HT1080 (cell line): ENCODE measurements at places on chromosomes 6 and 20. TPM values are rescaled to one million over a fixed set of nuclear protein-coding genes. Genes with fewer than 3 reads are reported as not detected.

- DNase-seq = no peak
These were observed 5.5 kb downstream of the SFT2D1 start for GRCh38 chr6:166336847-166337246.

DNA sequence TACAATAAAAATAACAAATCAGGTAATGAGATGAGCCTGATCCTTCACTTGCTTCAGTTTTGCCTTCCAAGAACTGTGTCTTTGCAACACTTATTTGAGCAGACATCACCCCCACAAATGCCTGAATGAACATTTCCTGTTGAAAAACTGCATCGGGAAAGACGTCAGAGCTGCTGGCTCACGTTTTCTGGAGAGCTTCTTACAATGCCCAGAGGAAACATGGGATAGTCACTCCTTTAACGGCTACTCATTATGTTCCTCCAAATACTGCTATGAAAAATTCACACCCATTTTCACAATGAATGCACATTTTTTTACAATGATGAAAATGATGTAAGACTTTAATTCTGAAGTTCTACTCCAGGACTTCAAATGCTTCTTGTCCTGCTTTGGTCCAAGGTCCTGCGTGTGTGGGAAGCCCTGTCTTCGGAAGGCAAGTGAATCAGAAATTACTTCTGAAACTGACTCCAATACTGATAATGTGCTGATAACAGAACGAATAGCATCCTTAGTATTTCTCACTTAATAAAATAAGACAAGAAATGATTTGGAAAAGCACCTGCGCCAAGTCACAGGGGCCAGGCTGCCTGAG is 238.0 kb downstream of the ANKRD60 start:
- peak; percentile 65 for DNase-seq

DNA sequence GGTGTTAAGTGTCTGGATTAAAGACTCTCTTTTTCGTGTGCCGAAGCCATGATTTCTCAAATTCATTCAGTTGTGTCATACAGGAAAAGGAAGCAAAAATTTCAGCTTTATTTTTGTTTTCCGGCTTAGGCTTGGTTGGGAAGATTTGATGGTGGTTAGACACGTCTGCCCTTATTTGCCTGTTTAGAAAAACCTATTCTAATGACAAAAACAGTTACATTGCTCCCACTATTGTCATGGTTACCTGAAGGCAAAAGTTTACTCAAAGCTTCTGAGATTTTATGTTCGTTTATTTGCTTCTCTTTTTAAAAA is 982 bp downstream of the DNAJC5 start:
- no peak for DNase-seq

DNA sequence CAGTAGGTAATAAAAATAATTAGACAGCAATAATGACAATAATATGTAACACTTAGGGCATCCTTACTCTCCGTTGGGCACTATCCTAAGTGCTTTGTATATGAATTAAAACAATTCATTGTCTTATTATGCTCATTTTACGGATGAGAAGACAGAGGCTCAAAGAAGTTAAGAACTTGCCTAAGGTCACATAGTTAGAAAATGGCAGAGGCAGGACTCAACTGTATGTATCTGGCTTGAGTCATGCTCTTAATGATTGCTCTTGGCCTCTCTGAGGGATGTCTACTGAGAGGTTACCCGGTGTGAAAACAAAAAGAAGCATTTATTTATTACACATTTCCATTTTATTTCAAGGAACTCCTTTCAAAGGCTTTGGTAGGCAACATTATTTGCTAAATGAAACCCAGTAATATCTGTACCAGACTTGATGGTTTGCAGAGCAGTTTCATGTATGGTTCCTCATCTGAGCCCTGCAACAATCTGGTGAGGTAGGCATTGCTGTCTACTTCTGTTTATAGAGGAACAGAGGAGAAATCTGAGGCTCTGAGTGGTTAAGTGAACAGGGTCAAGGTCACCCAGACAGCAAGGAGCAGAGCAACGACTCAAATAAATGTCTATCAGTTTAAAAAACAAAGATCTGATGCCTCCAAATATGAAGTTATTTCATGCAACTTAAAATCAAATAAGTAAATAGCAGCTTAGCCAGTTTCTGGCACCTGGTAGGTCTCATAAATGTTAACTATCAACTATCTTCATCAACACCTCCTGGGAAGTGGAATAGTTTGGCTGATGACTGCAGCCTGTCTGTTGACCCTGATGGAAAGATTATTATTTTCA is 4.2 kb upstream of the PARD6B start:
- DNase-seq = no peak

ZNF318 gene
- total RNA-seq = 4.8 and 6.4 TPM in 2 replicates

DNA sequence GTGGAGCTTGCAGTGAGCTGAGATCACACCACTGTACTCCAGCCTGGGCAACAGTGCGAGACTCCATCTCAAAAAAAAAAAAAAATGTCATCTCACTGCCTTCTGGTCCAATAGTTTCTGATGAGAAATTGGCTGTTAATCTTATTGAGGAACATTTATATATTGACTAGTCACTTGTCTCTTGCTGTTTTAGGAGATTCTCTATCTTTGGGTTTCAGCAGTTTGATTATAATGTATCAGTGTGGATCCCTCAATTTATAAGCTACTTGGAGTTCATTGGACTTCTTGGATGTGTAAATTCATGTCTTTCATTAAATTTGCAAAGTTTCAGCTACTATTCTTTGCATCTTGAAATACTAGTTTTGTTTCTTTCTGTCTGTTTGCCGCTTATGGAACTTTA is 11.2 kb downstream of the ZGPAT start:
- no peak for DNase-seq

DNA sequence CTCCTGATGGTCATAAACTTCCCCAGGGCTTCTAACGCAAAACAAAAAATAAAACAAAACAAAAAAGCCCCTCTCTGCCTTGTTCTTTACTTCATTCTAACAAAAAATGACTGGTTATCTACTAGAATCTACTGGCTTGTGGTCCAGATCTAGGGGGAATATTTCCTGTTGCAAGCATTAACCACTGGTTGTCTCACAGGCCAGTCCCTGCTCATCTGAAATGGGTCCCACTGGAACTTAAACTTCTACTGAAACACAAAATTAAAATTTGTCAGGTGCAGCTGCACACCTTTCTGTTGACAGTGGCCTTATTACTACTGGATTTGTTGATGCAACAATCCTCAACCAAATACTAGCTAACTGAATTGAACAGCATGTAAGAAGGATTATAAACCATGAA is 5.5 kb downstream of the SIRPG start:
- DNase-seq = no peak

DNA sequence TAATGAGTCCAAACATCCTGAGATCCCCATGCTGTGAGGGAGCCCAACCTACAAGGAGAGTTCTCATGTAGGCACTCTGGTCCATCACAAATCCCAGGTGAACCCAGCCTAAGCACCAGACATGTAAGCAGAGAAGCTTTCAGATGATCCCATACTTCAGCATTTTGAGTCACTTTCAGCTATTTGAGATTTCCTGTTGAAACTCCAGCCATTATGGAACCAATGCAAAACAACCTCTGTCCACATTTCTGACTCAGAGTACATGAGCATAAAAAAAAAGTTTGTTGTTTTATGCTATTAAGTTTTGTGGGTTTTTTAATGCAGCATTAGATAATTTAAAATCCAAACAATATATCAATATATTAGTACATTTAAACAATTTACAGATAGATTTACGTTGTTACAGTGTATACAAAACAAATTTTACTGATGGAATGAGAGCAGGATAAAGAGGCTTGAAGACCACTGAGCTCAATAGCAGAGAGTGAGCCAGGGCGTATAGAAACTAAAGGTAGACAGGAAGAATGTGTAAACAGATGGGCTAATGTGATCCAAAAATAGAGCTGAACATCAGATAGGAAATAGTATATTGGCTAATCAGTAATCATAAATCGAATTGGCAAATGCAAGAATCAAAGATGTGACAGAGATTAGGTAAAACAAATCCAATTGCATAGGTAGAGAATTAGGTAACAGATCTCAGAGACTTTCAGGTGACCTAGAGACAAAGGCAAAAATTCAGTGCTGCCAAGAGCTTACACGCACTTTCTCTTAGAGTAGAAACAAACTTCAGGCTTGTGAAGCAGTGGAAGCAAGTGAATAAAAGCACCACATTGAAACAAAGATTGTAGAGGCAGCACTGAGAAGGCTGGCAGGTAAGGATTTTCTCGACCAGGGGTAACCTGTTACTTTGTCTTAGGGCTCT is 36.2 kb upstream of the PLCB1 start:
- peak; percentile 56 for DNase-seq

DNA sequence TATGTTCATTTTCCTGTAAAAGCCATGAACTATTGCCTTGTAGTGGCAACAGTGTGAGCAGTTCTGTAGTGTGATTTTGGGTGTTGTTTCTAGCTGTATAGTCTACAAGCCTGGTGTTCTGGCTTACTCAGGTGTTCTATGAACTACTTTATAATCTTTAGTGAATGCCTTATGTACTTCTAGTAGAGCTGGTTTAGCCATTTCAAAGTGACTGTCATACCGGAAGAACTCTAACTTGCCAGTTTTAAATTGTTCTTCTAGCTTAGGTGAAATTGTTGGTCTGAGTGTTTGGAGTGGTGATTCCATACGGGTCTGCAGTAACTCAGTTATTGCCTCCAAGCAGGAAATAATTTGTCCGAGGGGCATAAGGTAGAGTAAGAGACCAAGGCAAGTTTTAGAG is 150.2 kb upstream of the ZNF184 start:
- DNase-seq = no peak

ACTL10 gene
- total RNA-seq = 0.06 TPM in 1 of 2 replicates, not detected in the other

FUT9 gene
- total RNA-seq = 0.50 and 0.82 TPM in 2 replicates

DNA sequence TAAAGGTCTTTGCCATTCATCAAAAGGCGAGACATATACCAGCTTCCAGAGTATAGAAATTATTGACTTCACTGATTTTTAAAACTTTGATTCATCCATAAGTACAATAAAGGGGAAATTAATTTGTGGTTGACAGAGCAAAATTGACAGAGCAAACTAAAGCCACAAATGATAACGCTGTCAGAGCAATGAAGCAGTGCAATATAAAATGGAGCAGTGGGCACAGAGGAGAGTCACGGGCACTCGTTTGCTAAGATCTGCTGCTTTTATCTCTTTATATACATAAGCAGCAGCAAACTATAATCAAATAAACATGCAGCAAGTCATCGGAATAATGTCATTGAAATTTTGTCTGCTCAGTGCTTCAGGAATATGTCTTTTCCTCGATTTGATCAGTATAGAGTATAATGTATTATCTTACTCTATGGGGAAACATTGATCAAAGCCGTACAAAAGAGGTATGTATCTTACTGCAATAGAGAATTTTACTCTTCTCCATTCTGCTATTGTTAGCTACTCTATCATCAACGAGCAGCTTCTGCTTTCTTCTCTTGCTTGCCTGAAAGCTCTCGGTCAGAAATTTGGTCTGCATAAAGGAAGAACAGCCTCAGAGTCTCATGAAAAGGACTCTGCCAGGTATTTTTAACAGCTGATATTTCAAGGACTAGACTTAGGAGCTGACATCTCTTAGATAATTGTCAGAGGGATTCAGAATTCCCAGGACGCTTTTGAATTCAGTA is 546.0 kb upstream of the ARID1B start:
- DNase-seq = no peak

- no peak for DNase-seq
These were observed 75.5 kb upstream of the ELOVL5 start for GRCh38 chr6:53424300-53424699.

DNA sequence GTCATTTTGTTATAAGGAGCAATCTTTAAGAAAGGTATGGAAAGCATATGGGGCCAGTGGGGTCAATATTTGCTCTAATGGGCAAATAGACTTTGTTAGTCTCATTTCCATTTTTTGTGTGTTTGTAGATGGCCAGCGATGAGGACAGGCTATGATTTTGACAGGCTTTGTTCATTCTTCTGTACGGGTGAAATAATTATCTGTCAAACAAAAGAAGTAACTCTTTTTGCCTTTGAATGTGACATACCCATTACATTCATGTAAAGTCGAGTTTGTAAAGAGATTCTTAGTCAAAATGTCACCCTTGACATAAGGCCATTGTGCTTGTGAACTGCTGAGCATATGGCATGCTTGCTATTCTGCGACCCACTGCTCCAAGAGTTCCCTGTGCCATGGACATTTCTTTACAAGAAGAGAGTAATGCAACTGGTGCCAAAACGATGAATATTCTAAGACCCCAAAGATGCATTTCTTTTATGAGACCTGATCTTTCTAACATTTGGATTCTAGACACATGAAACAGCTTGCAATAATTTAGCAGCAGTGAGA is 38.2 kb upstream of the JAG1 start:
- no peak for DNase-seq

WFDC12 gene
- total RNA-seq = not detected in 2 replicates

DNA sequence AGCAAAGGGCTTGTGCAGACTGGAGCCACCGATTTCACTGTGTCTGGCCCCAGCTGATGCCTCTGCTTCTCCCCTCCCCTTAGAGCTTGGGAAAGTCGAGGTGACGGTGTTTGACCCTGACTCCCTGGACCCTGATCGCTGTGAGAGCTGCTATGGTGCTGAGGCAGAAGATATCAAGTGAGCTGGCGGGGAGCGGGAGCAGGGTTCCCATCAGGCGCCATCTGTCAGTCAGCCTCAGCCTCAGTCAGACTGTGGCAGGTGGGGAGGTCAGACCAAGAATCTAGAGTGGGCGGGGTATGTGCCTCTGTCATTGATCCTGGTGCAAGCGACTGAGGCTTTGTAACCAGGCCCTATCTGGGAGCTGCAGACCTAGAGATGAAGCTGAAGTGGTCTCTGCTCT is 5.5 kb downstream of the ERGIC3 start:
- no peak for DNase-seq

DNA sequence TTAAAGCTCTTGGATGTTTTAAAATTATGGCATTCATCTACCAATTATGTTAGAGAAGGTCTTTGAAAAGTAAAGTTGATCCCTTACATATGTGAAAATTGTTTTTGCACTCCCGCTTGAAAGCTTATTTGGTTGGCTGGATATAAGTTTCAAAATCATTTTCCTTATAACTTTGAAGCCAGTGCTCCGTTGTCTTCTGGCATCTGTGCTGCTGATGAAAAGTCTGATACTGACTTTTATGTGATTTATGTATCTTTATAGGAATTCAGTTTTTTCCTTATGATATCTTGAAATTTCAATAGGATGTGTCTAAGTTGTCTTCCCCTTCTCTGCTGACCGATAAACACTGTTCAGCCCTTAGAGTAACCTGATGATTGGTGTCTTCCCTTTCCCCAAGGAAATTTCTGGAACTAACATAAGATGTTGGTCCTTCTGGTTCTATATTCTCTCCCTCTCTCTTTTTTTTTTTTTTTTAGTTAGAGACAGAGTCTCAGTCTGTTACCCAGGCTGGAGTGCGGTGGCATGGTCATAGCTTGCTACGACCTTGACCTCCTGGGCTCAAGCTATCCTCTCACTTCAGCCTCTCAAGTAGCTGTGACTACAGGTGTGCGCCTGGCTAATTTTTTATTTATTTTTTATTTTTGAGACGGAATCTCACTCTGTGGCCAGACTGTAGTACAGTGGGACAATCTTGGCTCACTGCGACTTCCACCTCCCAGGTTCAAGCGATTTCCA is 12.7 kb downstream of the PANK2 start:
- no peak for DNase-seq

MAFB gene
- 0.19 TPM in 1 of 2 replicates, not detected in the other for total RNA-seq
